Activated naive CD4-positive, alpha-beta T cell treated with anti-CD3 and anti-CD28 coated beads, Interleukin-2, amount 50 U/mL, for 16 hours (primary cell): ENCODE measurements at places on chromosomes 3 and 15.

GRCh38 chr3:138817695-138818094 lies 17.0 kb downstream of the PIK3CB start:
- DNase-seq, result no peak

- no peak for DNase-seq
Observed at GRCh38 chr3:58874795-58875194, 175.0 kb downstream of the CFAP20DC start.

DNA sequence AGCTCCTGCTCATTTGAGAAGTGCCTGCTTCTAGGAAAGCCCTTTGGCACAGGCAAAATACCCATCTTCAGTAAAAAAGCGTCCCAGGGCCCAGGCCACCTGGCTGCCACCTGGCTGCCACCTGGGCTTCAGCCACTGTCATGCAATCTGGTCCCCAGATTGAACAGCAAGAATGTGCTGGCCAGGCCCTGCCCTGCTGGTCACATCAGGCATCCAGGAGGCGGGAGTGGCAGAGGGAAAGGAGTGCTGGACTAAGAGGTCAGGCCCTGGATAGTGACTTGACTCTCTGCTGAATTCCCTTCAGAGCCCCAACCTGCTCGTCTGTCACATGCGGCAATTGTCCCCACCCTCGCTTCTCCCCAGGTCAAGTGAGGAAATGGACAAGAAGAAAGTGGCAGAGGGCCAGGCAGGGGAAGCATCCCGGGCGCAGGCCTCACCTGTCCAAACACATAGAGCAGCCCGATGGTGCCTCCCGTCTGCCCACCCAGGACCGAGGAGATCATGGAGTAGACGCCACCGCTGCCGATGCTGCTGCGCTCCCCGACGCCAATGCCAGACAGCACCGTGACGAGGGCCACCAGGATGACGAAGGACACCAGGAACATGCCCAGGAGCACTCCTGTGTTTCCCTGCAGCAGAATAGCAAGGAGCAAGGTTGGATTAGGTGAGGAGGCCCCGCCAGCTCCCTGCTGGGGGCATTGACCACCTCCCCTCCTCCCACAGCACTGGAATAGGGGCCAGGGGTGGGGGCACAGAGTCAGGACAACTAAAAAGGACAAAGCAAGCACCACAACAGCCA lies 25.5 kb downstream of the SLC12A8 start:
- no peak for DNase-seq

- no peak for DNase-seq
Observed at GRCh38 chr15:98581715-98582114, 66.6 kb upstream of the IGF1R start.

- no peak for DNase-seq
Observed at GRCh38 chr3:27578032-27578431, 93.8 kb upstream of the SLC4A7 start.

DNA sequence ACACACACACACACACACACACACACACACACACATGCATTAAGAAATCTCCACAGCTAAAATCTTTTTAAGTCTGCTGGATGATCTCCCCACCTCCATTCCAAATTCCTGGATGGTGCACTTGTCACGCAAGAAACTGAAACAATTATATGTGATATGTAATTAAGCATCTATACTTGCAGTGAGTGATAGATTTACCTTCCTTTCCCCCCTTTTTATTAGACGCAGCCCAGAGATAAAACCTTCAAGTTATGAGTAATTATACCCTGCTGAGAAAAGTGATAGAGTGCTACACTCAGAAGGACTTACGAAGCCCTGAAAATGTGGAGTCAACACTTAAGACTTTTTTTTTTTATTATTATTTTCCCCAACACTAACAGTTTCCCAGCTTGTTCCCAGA lies 255.2 kb downstream of the LSAMP start:
- DNase-seq, result no peak

GRCh38 chr15:61017109-61017508 lies 212.0 kb downstream of the RORA start:
- DNase-seq, result no peak

DNA sequence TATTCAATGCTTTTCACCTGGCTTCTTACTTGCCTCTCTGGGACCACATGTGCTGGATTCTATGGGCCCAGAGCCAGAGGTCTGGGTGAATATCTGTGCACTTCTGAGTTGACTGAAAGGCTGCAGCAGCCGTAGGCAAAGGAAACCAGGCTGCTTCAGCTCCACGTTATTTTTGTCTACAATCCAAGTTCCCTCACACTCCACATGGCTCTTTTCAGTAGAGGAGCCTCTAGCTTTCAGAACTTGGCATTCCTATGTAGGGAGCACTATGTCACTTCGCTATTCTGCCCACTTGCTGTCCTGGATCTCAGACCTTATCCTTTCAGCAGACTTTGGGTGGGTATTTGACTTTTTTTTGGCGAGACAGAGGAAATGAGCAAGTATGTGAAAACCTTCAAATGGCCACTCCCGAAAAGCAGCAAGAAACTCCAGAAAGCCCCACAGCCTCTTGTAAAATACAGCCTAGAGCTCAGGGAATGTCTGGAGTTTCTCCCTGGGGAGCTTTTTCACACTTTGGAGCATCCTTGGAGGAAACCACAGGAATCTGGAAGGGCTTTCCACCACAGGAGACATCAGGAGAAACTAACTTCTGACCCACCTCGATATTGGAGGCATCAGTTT lies 80.9 kb downstream of the DUT start:
- DNase-seq, result no peak

DNA sequence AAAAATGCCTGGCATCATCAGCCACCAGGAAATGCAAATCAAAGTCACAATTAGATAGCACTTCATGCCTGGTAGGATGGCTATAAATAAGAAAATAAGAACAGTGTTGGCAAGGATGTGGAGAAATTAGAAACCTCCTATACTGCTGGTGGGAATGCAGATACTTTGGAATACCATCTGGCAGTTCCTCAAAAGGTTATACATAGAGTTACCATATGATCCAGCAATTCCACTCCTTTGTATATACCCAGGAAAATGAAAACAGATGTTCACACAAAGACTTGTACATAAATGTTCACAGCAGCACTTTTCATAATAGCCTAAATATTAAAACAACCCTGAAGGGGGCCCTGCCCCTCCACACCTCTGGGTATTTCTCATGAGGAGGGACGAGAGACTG lies 13.7 kb downstream of the ACSBG1 start:
- DNase-seq, result no peak

DNA sequence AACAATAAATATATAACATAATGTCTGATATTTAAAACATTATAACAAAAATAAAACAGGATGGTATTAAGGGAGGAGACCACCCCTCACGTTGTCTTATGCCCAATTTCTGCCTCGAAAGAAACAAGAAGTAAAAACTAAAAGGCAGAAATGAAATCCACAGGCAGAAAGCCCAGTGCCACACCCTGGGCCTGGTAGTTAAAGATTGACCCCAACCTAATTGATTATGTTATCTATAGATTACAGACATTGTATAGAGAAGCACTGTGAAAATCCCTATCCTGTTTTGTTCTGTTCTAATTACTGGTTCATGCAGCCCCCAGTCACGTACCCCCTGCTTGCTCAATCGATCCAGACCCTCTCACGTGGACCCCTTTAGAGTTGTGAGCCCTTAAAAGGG lies 22.3 kb upstream of the ACP3 start:
- DNase-seq, result no peak

GRCh38 chr3:149588909-149589308 lies 68.9 kb downstream of the WWTR1 start:
- DNase-seq, result no peak

DNA sequence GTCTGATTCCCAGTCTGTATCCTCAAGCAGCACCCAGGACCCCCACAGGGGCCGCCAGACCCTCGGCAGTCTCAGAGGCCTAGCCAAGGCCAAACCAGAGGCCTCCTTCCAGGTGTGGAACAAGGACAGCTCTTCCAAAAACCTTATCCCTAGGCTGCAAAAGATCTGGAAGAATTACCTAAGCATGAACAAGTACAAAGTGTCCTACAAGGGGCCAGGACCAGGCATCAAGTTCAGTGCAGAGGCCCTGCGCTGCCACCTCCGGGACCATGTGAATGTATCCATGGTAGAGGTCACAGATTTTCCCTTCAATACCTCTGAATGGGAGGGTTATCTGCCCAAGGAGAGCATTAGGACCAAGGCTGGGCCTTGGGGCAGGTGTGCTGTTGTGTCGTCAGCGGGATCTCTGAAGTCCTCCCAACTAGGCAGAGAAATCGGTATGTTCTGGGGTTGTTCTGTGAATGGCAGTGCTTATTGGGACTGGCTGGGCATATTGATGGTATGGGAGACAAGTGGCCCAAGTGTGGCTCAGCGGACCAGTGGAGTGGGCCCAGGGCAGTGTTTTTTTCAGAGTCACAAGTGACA lies 96.3 kb downstream of the RPL39L start:
- no peak for DNase-seq

GRCh38 chr3:56914646-56915045 lies 112.9 kb upstream of the ARHGEF3 start:
- DNase-seq, result no peak

- DNase-seq, result no peak
Observed at GRCh38 chr3:5190147-5190791, 2.8 kb downstream of the EDEM1 start.

DNA sequence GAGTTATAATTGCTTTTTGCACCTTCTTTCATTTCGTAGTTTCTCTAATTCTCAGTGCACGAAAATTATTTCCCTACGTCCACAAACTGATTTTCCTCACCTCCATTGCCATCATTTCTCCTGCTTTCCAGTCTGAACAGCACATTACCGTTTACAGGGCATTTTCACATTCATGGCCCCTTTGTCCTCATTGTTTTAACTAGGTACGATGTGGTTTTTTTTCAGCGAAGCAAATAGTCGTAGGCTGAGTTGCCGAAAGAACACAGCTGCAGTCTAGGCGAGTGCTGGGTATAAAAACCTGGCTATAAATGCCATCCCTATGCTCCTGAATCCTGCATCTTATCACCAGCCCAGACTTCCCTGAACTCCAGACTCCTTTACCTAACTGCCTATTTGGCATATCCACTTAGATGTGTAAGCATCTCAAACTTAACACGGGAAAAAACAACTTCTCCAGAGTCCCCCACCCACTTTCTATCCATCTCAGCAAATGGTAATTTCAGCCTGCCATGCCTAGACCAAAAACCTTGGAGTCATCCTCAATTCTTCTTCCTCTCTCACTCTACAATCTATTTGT lies 691 bp upstream of the FSIP1 start:
- DNase-seq, result no peak

DNA sequence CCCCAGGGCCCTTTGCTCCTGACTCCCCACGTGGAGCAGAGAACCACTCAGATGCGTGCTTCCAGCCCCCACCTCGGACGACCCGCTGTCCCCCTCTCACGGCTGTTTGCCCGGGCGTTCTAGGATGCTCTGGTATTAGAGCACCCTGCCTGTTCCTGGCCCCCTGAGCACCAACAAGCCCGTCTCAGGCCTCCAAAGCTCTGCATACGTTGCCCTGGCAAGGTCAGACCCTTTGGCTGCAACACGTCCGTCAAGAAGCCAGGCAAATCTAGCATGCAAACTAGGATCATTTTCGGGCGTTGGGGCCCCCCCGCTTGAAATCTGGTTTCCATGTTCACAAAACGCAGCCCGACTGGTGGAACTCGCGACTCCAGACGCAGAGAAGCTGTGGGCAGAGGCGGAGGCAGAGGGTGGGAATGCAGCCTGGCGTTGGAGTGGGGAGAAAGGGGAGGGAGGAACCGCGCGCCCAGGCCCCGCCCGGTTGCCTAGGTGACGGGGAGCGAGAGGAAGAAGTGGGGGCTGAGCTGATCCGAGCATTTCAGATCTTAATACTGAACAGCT lies 86.2 kb upstream of the PIAS1 start:
- peak; percentile 21 for DNase-seq

DNA sequence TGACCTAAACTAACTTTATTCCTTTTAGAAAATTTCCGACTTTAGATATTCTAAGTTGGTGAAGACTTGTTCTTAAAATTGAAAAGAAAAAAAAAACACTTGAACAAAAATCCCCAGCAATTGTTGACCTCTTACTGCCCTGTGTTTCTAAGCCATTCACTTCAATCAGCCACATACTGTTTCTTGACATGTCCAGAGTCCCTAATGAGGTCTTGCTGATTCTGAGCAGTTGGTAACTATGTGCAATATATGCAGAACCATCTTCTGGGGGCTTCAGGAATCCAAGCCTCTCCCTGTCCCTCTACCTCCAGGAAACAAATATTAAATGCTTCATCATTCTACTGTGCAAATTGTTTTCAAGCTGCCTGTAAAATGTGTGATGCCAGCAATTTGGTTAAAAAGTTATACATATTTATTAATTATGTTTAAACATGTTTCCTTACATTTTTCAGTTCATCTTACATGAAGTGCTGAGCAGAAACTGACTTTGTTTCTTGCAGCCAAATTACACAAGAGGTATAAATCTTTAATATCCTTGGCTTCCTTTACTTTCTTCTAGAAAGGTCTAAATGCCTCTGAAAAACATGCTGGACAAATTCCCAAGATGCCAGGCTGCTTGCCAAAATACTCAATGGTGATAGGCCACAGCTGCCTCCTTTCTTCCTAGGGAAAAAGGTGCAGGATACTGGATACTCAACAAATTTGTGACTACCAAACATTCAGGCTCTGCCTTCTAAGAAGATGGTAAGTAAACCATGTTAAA lies 19.8 kb upstream of the GYG1 start:
- DNase-seq, result no peak

GRCh38 chr15:71411538-71412482 lies 296.5 kb downstream of the THSD4 start:
- no peak for DNase-seq

GRCh38 chr3:155809181-155809580 lies 3.1 kb upstream of the C3orf33 start:
- DNase-seq, result no peak

DNA sequence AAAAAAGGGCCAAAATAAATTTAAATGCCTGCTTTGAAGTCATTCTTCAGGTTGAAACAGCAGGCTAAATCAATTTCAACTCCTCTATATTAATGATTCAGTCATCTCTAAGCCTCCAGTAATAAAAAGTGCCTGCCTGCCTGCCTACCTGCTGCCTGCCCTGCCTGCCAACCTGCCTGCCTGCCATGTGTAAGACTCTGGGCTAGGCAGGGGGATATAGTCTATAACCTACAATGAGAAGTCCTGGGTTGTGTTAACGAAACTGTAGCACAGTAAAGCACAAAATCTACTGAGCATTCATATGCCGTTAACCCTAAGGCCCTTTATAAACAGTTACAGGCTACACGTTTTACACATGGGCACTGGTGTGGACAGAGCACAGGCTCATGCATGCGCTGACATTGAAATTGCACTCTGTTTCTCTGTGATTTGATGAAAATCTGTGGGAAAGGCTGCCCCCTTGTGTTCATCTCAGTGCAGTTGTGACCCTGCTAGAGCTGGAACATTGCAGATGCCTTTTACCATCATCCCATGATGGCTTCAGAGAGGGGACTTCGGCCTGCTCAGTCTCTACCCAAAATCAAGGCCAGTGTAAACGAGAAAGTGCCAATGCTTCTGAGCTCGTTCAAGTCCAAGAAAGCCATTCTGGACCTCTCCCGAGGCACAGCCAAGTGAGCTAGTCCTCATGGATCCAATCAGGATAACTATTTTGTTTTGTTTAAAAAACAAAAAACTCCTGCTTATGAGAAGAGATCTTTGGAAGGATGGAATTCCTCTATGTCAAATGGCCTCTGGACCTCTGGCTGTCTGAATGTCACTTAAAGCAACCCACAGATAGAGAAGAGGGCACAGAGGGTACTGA lies 64.6 kb downstream of the EFL1 start:
- peak; percentile 45 for DNase-seq

- DNase-seq, result no peak
Observed at GRCh38 chr3:36804295-36805055, 40.1 kb upstream of the DCLK3 start.
